ENCODE measurements at places on chromosomes 2 and 18.

DNA sequence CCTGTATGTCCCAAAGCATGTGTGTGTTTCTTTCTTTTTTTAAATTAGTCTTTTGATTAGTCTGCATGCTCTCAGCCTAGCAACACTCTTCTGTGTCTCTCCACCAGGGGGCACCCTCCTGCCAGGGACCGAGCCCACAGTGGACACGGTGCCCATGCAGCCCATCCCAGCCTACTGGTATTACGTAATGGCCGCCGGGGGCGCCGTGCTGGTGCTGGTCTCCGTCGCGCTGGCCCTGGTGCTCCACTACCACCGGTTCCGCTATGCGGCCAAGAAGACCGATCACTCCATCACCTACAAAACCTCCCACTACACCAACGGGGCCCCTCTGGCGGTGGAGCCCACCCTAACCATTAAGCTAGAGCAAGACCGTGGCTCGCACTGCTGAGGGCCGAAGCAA lies 93.8 kb downstream of the NRP2 start:
- DNase-seq = peak; percentile 66

DNA sequence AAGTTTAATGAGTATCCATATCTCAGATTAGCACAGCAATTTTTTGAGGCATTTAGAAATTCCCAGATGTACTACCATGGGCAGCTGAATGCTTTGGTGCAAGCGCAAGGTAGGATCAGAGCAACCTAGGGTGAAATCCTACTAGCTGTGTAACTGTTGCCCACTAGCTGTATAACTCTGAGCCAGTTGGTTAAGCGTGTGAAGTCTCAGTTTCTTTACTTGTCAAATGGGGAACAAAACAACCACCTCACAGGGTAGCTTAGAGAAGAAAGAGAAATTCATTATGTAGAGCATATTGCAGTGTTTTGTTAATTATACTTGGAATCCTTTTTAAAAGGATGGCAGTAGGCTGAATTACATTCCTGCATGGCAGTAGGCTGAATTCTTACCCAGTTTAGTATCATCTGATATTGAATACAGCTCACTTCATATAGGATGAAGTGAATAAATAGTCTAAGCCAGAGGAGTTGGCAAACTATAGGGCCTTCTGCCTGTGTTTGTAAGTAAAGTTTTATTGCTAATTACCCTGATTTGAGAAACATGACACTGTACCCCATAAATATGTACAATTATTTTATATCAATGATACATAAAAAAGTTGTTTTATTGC lies 180.7 kb downstream of the PLCL1 start:
- DNase-seq = no peak

DNA sequence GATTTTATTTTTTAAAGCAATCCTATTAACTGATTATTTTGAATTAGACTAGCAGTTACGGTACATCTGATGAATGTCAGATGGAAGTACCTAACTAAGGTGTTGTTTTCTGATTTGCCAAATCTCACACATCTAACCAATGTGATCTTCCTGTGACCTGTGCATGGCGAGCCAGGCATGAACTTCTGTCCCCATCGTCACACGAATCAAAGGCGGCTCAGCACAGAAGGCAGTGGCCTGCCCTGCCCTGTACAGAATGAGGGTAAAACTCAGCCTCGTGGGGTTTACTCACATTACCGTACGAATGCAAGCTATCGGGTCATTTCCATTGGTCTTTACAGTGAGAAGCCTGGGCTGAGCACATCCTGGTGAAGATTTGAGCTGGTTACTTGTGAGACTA lies 87.3 kb downstream of the WDSUB1 start:
- no peak for DNase-seq

- no peak for DNase-seq
Observed at GRCh38 chr18:8139891-8140406, 469.3 kb upstream of the RAB12 start.

DNA sequence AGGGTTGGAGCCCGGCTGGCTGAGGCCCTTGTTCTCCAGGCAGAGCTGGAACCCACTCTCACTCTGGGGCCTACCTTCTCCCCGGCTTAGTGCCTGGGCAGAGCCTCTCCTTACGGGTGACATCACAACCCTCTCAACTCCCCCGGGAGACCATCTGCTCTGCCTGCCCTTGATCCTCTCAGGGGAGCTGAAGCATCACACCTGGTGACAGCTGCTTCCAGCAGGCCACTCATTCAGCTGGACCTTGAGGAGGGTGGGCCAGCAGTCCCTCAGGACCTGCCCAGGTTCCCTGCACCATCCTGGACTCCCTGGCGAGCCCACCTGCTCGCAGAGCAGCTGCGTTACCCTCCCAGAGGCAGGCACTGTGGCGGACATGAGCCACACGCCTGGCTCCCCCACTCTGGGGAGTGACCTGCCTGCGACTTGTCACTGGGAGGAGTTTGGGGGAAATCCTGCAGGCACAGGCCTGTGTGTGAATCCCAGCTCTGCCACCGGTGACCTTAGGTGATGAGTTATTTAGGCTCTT lies 13.1 kb downstream of the HS6ST1 start:
- no peak for DNase-seq

GRCh38 chr2:67516362-67516761 lies 119.2 kb downstream of the ETAA1 start:
- no peak for DNase-seq

Data from HEK293T (cell line).